ENCODE measurements at places on chromosomes 1 and 21.
A peak's percentile ranks its signal among the peaks of the same experiment; 100 is the strongest.

DNA sequence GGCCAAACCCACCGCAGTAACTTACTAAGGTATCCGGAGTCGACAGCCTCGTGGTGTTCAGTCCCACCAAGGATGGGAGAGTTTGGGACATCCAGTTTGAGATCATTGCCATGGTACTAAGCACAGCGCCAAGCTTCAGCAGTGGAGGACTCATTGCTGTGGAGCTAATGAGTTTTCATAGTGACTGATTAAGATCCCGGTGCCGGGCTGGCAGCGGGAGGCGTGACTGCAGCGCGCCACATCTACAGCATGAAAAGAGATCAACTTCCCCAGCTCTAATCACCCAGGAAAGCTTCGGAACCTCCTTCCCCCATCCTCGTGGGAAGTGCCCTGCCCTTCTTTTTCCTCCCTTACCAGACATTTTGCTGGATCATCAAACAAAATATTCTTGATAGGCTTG, 149.9 kb downstream of the OLFM3 start:
- DNase-seq, result no peak

DNA sequence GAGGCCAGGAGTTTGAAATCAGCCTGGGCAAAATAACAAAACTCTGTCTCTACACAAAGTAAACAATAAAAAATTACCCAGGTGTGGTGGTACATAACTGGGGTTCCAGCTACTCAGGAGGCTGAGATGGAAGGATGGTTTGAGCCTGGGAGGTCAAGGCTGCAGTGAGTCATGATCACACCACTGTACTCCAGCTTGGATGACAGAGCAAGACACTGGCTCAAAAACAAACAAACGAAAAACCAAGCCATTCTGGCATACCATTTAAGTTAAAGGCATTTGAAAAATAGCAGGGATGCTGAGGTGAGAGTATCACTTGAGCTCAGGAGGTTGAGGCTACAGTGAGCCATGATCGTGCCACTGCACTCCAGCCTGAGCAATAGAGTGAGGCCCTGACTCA, 5.3 kb upstream of the ALDH9A1 start:
- DNase-seq, result no peak

DNA sequence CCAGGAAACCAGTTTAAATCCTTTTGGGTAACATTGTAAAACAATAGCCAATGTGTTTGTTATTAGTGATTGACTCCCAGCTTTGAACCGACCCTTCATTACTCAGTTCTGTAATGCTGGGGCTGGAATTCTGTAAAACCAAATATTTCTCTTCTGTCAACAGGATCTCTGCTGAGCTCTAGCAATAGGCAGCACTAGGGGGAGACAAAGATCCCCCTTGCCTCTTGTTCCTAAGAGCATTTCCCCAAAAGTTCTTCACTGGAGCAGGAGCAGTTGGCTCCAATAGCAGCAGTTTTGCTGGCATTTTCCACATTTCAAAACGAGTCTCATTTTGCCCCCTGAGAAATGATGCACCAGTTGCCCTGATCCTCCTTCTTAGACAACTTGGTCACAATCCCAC, 1671.1 kb downstream of the MRPL39 start:
- DNase-seq, result no peak

DNA sequence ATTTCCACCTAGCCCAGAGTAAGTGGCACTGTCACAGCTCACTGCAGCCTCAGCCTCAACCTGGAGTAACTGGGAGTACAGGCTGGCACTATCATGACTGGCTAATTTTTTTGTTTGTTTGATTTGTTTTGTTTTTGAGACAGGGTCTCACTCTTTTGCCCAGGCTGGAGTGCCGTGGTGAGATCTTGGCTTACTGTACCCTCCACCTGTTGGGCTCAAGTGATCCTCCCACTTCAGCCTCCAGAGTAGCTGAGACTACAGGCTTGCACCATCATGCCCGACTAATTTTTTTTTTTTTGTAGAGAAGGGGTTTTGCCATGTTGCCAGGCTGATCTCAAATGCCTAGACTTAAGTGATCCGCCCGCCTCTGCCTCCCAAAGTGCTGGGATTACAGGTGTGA, 2.5 kb downstream of the UCK2 start:
- no peak for DNase-seq

GRCh38 chr1:1419813-1420653, 1.0 kb downstream of the ANKRD65 start:
- no peak for DNase-seq

GRCh38 chr1:37794372-37795339, 1.0 kb downstream of the MANEAL start:
- DNase-seq, result peak; percentile 52

DNA sequence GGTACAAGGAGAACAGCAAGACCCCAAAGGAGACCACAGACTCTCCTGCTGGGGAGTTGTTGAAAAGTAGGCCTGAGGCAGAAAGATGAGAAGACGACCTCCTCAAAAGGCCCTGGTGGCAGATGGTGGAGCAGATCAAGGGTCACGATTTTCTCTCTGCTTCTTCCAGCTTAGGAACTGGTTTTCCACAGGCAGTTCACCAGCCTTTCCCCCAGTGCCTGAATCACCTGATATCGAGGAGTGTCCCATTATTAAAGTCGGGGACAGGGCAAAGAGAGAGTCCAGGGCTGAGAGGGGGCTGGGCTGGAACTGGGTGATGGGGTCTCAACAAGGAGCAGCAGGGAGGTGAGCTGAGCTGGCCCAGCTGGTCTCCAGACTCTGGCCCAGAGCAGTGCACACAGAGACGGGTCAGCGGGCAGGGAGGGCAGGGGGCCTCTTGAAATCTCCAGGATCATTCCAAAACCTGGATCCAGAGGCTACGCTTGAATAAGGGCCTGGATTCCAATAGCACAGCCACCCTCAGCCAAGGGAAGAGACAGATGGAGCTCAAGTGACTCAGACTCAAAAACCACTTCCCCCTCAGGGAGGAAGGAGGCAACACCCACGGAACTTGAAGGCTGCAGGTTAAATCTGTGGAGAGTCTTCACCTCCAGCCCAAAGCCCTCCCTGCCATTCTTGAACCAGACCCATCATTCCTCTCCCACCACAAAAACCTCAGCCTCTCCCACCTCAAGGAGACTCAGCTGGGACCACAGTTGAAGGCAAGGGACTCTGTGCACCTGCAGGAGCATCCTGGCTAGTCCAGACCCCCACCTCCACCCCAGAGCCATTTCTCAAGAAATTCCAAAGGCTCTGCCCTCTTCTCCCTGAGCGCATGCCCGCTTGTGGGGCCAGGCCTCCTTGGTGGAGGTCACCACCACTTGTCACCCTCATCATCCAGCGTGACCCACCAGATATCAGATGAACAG, at the start of gene S100A5:
S100A5 (minus strand) TSS at position 541 of the 968 bp plus-strand sequence. CDS start 743 bp downstream, outside the sequence.
- no peak for DNase-seq

- peak; percentile 7 for DNase-seq
Measured at GRCh38 chr1:81414488-81415015, 386.2 kb upstream of the ADGRL2 start.

DNA sequence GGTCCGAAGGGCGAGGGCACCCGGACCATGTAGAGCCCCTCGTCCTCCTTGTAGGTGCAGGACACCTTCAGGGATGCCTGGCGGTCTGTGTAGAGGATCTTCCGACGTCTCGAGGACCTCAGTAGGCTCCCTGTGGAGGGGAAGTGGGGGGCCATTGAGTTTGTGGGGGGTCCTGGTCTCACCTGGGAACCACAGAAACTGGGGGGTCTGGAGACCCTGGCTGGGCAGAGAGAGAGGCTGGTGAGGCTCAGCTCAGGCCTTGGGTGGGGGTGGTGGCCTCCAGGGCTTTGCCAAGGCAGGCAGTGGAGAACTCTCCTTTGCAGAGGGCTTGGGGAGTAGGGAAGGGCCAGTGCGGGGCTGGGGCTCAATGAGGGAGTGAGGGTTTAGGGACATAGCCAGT, 19.0 kb downstream of the MYOM3 start:
- no peak for DNase-seq

DNA sequence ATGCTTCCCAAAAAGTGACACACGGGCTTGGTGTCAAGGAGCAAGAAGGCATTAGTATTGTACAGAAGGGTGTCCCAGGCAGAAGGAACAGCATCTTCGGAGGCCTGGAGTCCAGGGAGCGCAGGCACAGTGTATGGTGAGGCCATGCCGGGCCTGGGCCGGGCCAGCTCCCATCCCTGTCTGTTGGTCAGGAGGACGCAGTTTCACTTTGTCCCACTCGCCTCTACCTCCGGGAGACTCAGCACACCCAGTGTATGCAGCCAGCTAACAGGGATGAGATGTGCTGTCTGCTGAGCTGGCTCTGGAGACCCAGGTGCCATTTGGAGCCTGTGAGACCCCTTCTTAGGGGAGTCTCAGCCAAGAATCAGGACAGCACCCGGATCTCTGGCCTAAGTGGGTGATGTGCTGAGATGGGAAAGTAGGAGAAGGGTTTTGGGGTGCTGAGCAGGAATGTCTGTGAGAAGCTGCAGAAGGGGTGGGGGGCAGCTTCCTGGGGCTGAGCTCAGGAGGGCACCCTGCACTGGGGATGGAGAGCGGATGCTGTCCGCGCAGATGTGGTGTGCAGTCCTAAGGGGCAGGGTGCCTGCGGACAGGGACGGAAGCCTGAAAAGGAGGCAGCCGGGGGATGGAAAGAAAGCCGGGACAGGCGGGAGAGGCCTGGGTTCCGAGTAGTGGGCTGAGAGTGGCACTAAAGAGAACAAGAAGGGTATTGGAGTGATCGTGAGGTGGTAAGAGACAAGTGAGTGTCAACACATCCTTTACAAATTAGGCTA, 25.7 kb downstream of the DMRTB1 start:
- no peak for DNase-seq

GRCh38 chr1:15028102-15028501, 125.4 kb upstream of the TMEM51 start:
- no peak for DNase-seq

- DNase-seq, result no peak
Measured at GRCh38 chr1:34739613-34740012, 15.2 kb upstream of the GJB5 start.
